ENCODE measurements at places on chromosomes 1 and 21.
A peak's percentile ranks its signal among the peaks of the same experiment; 100 is the strongest.

DNA sequence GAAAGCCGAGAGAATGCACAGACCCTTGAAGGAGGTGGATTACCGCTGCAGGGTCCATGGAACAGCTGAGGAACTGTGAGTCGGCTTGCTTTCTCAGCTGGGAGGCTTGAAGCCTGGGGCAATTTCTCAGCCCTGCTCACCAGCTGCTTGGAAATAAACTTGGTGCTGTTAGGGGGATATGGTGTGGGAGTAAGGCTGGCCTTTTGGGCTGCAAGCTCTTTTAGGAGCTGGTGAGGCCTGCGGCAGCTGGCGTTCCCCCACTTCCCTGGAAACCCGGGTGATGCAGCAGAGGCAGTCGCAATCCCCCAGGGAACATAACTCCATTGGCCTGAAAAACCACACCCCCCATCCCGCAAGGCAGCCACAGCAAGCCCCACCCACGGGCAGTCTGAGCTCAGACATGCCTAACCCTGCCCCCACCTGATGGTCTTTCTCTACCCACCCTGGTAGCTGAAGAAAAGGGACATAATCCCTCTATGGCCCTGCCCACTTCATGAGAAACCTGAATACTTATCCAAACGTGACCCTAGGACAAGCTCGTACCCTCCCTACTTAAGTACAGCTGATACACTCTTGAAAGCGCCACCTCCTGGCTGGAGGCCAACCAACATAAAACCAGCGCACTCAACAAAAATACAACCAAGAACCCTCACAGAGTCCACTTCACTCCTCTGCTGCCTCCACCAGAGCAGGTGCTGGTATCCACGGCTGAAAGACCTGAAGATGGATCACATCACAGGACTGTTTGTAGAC, 1995.8 kb downstream of the NCAM2 start:
- DNase-seq = no peak

- no peak for DNase-seq
These were observed 16.6 kb upstream of the LRRC3 start for GRCh38 chr21:44438531-44439210.

GRCh38 chr21:24310788-24311187, 1296.5 kb downstream of the MRPL39 start:
- no peak for DNase-seq

DNA sequence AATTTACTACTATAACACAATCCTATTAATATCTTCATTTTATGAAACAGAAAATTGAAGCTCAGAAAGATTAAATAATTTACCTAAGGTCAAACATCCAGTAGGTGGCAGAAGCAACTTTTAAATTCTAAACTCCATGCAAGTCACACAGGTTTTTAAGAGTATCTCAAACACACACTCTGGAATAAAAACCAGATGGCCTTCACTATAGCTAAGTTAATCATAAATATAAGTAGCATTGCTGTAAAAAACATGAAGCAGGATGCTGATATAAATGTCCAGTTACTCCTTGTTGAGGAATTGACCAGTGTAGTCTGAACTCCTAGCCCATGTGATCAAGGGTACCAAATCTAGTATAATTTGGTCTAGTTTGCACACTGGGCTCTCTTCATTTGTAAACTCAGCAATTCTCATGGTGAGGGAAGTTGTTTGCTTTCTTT, 9.4 kb upstream of the FMO3 start:
- no peak for DNase-seq

- DNase-seq = peak; percentile 46
These were observed 1.4 kb upstream of the RBM15 start for GRCh38 chr1:110337704-110338308.

Data from inflammatory macrophage treated with lipopolysaccharide for 4 hours (primary cell).